ENCODE measurements at places on chromosomes 5 and 9.
A peak's percentile ranks its signal among the peaks of the same experiment; 100 is the strongest.

GRCh38 chr5:127079994-127080491 is 6.7 kb upstream of the C5orf63 start:
- peak; percentile 6 for DNase-seq

DNA sequence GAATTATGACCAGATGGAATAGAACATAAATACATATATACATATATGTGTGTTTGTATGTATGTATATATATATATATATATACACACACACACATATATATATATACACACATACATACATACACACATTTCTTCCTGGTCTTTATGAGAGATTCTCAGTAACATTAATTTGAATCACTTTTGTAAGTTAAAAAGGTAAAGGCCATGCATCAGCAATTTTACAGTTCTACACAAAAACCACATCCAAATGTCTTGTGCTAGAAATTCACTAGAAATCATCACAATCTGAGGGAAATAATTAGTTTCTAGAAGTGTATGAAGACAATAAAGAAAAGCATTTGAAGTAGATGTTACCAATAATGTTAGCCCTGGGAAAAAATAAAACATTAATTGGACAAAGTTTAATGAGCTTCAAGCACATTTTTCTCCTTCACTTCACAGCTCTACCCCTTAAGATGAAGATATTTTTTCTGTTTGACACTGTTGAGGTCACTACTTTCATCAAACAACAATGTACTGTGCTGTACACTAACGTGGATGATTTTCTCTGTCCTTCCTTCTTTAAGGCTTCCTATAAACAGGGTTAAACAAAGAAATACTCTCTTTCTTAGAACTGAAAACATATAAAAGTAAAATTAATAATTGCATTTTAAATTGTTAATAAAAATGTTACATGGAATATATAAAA is 189.2 kb upstream of the NR4A3 start:
- DNase-seq: no peak

DNA sequence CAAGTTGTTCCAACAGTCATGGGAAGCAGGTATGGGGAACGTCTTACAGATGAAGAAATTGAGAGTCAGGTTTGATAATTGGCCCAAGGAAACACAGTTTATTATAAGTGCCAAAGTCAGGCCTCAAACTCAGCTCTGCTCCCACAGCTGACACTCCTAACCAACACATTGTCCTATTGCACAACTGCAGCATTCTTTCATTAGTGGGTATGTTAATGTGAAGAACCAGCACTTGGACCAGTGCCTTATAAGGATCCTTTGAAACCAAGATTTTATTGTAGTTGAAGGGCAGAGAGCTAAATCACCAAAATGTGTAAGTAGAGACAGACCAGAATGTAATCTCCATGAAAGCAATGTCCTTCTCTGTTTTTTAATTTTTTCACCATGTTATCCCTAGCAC is 56.1 kb downstream of the GRIA1 start:
- DNase-seq: peak; percentile 95

- DNase-seq: no peak
Measured at GRCh38 chr5:141869514-141869913, 8.7 kb downstream of the PCDH1 start.

DNA sequence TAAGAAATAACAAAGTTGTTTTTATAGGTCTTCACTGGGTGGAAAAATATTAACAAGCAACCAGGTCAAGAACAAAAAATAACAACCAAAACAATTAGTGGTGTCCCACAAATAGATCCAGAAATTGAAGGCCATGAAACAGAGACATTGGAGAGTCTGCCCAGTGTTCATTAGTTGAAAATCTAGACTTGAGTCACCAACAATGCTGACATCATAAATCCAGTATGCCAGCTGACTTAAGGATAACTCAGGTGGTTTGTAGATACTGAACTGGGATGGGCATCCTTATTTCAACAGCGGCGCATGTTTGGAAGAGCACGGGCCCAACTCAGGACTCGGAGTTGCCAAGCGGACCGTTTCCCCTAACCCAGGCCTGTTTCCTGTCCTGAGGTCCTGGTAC is 80.7 kb upstream of the TNFAIP8 start:
- no peak for DNase-seq

DNA sequence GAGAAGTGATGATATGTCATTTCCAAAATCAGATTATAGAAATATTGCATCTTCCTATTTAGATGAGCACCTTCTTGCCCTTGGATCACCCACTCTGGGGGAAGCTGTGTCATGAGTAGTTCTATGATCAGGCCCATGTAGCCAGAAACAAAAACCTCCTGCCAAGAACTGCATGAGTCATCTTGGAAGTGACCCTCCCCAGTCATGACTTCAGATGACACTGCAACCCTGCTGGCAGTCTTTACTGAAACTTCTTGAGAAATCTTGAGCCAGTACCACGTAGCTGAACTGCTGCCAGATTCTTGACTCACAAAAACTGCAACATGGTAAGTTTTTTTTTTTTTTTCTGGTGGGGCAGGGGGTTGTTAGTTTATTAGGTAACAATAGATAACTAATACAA is 439.6 kb upstream of the PTGER4 start:
- peak; percentile 38 for DNase-seq

DNA sequence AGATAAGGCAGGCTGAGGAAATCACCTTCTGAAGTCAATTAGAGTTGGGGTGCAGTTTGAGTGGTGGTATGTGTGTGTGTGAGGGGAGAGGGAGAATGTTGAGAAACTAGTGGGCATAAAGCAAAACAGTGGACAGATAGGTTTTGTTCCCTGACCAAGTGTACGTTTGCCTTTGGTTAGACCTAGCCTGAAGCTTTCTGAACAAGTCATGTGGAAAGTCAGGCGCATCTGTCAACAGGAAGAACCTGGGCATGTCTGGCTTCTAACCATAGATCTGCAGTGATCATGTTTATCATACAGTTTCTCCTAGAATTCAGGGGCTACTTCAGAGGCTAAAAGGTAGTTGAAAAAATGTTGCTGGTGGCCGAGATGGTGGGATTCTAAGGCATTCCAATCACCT is 143.2 kb upstream of the PCA3 start:
- DNase-seq: no peak

DNA sequence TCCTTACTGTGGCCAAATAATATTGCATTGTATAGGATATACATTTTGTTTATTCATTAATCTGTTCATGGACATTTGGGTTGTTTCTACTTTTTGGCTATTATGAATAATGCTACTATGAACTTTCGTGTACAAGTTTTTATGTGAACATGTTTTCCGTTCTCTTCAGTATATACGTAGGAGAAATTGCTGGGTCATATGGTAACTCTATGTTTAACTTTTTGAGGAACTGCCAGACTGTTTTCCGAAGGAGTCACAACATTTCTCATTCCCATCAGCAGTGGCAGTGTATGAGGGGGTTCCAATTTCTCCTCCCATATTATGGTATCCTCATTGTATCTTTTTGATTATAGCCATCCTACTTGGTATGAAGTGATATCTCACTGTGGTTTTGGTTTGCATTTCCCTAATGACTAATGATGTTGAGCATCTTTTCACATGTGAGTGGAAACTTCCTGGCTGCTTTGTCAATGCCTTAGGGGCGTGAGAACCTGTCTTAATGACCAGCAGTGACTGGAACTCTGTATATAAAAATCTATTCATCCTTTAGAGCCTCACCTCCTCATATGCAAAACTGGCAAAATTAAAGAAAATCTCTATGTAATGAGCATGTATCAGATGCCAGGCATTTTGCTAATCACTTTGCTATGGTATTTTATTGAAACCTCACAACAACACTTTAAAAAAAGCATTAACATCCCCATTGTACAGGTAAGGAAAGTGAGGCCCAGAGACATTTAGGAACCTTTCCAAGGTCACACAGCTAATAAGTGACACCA is 47.8 kb upstream of the TGFBR1 start:
- DNase-seq: peak; percentile 84

DNA sequence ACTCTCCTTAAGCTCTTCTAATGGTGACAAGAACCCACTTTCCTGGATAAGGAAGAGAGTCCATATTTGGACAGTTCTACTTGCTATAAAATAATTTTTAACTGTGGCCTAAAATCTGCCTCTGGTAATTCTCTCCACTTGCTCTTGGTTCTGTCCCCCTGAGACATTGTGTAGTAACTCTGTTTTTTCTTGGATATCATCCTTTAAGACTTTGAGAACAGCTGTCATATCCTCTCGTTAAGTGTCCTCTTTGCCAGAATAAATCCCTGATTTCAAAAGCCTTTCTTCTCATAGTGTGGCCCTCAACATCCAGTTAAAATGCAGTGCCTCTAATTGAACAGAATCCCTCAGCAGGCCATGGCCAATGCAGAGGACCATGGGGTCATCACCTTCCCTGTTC is 101.5 kb downstream of the ARHGEF28 start:
- no peak for DNase-seq

DNA sequence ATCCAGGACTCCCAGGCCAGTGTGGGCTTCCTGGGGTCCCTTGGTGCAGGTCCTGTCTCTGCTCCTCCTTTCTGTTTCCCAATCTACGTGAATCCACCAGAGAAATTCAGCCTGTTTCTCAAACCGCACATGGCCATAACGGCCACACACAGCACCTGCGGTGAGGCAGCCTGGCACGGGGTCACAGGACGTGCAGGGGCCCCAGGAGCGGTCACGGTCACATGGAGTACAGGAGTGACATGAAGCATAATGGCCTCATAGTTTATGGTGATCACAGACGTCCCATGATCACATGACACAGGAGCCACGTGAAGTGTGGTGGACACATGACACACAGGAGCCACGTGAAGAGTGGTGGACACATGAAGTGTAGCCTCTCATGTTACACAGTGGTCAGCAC is 248.5 kb upstream of the IRX4 start:
- no peak for DNase-seq

- peak; percentile 44 for DNase-seq
Measured at GRCh38 chr5:19837536-19838174, 150.3 kb downstream of the CDH18 start.

- no peak for DNase-seq
Measured at GRCh38 chr9:98256756-98257155, 1.3 kb upstream of the TBC1D2 start.

DNA sequence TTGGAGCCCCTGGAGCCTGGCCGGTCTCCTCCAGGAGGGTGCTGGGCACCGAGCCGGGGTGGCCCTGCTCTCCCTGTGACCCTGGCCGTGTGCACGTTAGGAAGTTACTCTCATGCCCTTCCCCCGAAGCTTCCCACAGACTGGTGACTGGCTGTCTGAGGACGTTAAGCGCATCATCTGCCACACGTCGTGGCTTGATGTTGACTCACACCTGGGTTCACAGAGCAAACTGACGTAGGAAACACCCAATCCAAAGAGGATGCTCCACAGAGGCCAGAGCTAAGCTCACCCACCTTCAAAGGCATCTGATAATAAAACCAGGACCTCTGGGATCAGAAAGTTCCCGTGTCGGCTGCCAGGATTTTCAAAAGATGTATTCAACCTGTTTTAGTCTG is 152.9 kb upstream of the PHYKPL start:
- peak; percentile 27 for DNase-seq

GRCh38 chr5:132362086-132362485 is 7.4 kb upstream of the SLC22A5 start:
- DNase-seq: no peak

GRCh38 chr5:65483546-65484346 is 2.0 kb upstream of the ADAMTS6 start:
- peak; percentile 80 for DNase-seq

DNA sequence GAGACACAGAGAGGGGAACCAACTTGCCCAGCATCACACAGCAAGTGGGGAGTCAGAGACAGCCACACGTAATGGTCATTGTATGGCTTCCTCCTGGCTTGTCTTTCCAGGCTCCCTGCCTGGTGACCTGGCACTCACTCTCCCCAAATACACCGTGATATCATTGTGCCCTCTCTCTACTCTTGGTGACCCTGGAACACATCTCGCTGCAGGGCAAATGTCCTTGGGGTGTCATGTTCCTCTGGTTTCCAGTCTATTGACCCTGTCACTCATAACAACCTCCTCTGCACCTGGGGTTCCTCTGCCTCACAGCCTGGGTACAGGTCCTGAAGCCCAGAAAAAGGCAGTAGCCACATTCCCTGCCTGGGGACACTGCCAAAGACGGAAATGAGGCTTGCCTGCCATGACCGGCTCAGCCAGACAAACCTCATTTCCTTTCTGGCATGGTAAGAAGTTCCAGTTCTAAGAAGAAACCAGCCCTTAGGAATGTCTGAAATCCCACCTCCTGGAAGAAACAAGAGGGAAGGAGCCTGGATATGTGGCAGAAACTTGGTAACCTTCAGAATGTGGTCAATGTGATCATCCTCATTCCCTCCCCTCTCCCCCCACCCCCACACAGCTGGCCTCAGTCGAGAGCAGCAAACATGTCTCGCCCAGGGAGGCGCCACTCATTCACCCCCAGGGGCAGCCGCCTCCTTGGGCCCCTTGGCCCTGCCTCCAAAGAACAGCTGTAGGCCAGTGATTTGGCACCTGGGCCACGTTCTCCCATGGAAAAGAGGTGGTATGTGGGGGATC is 30.6 kb upstream of the SMU1 start:
- DNase-seq: peak; percentile 98

DNA sequence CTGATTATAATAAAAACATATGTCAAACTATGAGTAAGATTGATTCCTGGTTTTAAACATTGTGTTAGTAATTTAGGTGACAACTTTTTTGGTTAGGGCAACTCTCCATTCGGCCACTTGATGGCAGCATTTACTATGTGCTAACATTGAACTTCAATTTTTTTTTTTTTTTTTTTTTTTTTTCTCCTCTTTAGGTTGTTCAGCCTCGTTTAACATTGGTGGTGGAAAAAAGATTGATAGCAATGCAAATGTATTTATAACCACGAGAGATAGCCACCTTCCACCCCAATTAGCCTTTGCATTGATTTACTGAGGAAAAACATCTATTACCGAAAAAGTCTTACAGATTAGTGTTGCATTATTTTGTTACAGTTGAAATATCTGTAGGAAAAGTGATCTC is 159.1 kb downstream of the CSNK1G3 start:
- peak; percentile 35 for DNase-seq

GRCh38 chr5:61162832-61163567 is 732 bp upstream of the SMIM15 start:
- DNase-seq: peak; percentile 35

- DNase-seq: peak; percentile 87
Measured at GRCh38 chr9:94056442-94056974, 27.8 kb upstream of the PTPDC1 start.

DNA sequence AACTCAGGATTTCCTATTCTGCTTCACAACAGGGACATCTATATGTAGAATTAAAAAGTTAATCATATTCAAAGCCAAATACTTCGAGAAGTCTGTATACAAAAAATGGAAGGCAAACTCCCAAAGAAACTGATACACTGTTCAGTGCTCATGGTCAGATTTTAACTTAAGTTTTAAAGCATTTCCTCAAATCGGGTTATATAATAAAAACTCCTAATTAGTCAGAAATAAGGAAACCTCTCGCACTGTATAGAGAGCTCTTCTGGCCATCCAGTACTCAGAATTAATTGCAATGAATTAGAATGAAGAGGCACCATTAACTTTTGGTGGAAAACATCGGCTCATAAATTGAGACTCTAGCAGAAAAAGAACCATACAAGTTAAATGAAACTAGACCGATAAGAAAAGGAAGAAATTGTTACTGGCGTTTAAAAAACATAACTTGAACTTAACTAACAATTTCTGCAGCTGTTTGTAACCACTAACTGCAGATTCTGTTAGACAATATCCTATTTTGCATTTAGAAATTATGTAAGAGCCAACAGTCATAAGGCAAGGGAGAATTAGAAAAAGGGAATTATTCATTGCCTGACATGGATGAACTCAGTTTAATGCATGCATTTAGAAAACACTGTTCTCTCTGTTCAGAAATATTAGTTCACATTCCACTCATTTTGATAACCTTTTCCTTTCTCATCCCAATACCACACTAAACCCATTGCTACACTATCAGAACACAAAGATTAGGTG is 96.6 kb downstream of the FNBP1 start:
- no peak for DNase-seq

- DNase-seq: peak; percentile 62
Measured at GRCh38 chr9:134793288-134794188, 87.1 kb upstream of the FCN2 start.
